Right hindlimb (tissue), 1 donor: ENCODE measurements at places on chromosomes 2 and 18.

DNA sequence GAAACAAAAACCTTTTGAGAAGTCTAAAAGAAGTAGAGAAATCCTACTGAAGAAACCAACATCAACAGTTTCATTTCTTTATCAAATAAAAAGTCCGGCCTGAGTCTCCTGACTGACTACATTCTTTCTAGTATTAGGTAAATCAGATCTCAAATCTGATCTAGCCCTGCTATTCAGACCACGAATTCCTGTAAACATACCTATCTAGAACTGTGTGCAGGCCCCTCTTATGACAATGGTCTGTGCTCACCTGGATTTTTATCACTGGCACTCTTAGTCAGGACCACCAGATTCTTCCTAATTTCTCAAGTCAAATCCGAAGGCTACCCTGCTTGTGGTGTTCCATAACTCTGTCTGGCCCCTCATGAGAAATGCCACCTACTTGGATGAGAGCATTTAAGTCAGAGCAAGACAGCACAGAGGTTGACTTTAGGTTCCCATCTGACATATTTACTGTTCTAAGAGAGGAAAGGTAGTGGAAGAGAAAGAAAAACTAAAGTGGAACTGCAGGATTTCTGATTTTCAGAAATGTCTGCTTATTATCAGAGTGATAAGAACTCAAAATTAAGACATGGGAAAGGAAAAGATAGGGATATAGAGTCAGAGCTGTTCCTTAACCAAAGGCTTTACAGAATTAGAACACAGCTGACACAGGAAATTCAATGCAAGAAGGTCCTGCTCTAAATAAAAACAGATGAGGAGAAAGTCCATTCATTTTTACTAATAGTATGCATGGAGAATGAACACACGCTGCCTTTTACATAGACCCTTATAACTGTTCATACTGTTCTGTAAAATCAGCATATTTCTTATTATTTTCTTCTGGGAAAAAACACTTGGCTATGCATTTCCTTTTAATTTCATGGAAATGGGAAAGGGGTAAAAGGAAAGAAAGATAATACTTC, 56.5 kb downstream of the SLC8A1 start:
- no peak for DNase-seq

DNA sequence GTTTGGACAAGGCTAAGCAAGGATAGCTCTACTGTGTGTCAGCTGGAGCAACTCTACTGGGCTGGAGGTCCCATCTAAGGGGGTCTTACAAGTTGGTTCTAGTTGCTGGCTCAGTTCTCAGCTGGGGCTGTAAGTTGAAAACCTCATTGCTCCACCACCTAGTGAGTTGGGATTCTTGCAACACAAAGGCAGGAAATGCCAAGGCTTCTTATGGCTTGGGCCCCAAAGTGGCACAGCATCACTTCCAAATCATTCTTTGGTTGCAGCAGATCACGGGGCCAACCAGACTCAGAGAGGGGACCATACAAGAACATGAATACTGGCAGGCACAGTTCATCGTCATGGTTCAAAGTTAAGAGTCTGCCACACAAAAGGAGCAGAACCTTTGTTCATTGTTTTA, 332.7 kb downstream of the LRRTM1 start:
- no peak for DNase-seq

DNA sequence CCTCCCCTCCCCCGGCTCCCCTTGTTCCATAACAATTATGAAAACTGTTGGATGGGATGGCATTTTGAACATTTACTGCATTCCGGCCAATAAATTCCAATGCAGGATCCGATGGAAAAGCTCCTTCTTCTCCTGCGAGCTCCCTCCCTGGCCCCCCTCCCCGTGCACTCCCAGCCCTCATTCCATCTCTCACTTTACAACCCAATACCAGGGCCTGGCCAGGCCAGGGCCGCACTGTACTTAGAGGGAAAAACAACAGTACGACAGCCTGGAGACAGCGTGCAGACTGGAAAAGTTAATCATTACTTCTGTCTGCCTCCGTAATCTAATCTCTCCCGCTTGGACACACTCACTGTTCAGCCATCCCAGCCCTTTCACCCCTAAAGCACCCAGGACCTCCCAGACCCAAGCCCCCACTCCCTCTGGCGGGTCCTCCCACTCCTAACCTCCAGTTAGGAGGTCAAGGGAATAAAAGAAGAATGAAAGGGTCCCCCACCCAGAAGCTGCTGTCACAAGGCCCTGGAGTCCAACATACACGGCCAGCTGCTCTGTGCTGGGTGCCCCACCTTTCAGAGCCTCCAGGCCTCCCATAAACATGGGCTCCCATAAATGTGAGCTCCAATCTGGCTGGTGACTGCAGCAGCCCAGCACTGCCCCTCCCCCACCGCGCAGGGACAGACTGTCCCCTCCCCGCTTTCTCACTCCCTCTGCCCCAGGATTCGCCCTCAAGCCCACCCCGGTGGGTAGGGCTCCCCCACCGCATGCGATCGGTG, 20.6 kb downstream of the SMAD7 start:
- DNase-seq, result peak; percentile 85

DNA sequence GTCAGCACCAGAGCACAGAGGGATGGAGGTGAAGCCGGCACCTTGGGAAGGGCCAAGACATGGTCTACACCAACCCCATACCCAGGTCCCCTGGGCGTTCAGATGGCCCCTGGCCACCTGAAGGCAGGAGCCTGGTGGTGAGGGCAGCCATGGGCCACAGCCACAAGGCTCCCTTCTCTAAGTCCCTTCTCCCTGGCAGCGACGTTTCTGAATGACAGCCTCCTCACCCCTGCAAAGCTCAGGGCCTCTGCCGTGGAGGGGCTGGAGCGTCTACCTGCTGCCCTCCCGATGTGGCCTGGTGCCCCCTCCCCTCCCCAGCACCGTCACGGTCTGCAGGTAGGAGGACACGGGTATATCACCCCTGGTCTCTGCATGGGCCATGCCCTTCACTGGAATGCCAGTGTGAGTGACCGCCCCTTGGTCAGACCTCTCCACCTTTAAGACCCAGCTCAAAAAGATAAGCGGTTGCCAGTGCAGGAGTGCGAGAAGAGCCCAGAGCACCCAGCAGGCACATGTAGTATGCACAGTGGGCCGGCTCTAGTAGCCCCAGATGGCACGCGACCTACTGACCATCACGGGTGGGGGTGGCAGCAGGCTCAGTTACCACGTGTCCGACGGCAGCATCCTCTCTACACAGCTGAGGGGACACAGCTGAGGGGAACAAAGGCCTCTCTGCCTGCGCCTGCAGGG, 46.6 kb downstream of the HS6ST1 start:
- DNase-seq, result no peak

DNA sequence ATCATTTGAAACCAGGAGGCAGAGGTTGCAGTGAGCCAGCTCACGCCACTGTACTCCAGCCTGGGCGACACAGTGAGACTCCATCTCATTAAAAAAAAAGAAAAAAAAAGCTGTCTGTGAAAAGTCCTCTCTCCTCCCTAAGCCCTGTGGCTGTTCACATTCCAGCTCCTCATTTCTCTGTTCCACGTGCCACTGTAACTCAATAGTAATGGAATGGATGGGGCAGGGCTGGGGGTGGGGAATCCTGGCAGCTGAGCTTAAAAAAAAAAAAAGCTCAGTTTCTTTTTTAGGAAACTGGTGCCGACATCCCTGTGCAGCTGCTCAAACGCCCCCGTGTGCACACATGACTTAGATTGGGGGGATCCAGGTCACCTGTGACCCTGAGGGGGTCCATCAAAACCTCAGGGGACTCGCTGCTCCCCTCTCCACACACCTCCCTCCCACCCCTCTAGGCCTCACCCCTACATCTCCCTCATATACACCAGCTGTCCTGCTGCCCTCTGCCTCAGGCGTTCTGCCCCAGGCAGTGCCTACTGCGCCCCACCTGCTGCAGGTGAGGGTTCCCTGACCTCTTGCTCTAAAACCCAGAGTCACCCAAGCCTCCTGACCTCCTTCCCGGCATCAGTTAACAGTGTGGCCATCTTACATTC, 255.4 kb downstream of the AGAP1 start:
- DNase-seq, result peak; percentile 58

DNA sequence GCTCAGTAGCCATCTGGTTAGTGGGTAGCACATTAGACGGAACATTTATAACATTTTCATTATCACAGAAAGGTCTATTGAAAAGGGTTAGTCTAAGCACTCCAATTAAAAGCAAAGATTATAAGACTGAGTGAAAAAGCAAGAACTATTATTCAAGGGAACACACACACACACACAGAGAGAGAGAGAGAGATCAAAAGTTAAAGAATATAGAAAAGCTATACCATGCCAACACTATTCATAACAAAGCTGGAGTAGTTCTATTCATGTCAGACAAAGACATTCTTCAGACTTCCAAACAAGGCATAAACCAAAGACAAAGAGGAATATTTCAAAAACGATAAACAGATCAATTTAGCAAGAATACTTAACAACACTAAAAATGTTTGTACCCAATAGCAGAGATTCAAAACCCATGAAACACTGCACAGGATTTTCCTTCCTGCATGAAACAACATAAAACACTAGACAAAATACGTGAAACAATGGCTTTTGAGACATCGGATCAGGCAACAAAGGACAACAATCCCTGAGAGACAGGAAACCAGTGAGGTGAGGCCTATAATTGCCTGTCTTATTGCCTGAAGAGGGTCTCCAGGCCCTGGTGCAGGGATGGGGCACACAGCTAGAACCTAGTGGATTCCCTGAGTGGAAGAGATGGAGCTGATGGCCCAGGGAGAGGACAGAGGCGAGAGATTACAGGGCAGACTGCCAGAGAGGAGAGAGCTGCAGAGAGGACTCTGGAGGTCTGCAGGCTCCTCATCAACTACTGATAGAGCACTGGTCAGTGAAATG, 83.6 kb upstream of the NPAS2 start:
- DNase-seq, result no peak

DNA sequence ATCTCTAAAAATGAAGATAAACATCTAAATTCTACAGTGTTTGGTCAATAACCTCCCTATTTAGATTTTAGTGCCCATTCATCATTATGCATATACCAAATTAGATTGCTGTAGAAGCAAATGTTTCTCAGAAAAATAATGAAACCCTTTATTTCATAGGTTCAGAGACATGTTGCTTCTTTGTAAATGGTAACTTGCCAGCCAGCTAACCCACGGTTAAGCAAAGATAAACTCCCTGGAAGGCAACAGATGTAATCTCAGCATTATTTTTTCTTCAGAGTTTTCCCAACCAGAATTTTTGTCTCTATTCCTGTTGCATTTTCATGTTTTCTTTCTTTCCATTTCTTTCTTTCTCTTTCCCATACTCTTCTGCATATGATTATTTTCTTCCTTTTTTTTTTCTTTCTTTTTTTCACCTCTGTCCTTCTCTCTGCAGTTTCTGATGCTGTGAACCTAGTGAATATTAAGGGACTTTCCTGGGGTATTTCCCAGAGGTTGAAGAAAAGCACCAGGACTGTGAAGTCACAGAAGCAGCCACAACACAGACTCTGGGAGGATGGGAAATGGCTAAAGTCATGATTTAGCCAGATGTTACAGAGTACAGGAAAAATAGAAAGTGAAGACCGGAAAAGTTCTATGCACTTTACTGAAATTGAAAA, 50.0 kb upstream of the DSG1 start:
- DNase-seq, result no peak

- no peak for DNase-seq
These were observed 608.8 kb upstream of the SOX11 start for GRCh38 chr2:5083402-5083801.

GRCh38 chr2:218397820-218398436, 1.7 kb upstream of the CTDSP1 start:
- peak; percentile 69 for DNase-seq

- DNase-seq, result no peak
These were observed 20.1 kb downstream of the GPR35 start for GRCh38 chr2:240645346-240645745.

DNA sequence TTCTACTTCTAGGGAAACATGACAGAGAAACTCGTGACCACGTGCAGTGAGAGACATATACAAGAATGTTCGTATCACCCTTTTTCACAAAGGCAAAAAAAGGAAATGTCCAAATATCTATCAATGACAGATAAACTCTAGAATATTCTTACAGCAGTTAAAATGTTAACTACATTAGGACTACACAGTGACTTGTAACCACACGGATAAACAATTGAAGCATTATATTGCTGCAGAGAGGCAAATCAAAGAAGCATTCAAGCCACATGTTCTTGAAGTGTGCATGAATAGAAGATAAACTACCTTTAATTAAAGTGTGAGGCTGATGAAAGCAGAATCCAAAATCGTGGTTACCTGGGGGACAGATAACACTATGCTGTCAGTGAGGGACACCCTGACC, 935.3 kb upstream of the KLHL29 start:
- no peak for DNase-seq

DNA sequence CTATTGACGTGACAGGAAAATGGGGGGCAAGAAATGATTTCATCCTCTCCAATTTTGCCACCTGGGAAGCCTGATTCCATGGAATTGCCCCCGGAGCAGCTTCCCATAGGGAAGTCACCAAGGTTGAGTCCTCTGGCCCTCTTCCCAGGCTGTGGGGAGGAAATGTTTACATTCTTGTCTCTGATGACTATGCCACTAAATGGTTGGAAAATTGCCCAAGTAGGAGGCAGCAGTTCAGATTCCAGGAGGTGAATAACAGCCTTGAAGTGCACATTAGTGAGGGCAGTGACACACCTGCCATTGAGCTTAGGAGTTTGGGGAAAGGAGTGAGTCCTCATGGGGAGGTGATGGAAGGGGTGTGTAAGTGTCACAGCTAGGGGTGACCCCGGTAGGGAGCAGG, 449.2 kb upstream of the DCC start:
- DNase-seq, result no peak

DNA sequence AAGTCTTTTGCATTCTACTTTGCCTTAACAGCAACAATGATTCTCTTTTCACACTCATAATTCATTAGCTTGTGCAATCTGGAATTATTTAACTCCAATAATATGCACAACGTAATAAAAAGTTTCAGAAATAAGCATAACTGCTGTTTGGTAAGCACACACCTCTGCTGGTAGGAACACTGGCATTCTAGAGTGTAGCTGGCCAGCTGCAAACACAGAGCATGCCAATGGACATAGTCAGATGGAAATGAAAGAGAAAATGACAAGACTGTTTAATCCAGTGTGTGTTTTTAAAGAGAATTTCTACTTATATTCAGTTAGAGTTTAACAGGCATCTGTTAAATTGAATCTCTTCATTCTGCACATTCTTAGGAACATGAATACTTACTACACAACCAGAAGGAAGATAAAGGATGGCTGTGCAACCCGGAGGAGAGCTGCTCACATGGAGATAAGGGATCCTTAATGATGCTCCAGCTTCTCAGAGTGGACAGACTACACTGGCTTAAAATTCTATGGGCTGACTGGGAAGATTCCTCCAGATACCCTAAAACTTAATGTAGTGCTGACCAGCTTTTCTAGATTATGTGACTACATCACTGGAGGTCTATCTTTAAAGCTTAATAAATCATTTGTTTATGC, 94.6 kb upstream of the CHAC2 start:
- no peak for DNase-seq

DNA sequence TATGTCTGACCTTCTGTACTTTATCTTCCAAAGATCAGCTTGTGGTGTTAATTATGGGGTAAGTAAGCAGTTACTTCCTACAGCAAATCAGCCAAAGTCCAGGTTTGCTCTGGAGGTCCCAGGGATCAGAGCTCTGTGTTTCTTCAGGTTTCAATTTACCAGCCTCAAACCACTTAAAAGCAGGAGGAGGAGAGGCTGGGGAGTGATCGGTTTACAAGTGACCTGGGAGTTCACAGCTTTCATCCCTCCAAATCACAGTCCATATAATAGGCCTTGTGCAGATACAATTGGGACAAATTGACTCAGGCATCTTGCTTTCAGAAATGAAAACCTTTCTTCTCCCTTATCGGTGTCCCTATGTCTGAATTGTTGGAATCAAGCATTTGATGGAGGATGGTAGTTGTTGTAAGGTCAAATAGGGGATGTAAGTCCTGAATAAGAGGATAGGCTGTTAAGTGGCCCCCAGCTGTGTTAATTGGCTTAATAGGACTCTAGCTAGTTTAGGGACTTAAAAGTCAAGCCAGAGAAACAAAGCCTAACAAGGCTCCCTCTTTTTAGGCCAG, 188.0 kb upstream of the NT5C1B start:
- no peak for DNase-seq
